ENCODE measurements at places on chromosomes 6 and 20. TPM values are rescaled to one million over a fixed set of nuclear protein-coding genes. Genes with fewer than 3 reads are reported as not detected.

The TRDN gene
- 0.24 TPM for total RNA-seq

The GRIK2 gene
- 6.2 TPM for total RNA-seq

The HDGFL1 gene
- not detected for total RNA-seq

The PPP1R16B gene
- 0.40 TPM for total RNA-seq

The CST5 gene
- total RNA-seq = 1.3 TPM

The HS3ST5 gene
- total RNA-seq = 1.1 TPM

The BPIFB1 gene
- total RNA-seq = 0.10 TPM

The MROH8 gene
- total RNA-seq = 3.9 TPM

The ALDH8A1 gene
- 11.0 TPM for total RNA-seq

The GHRH gene
- not detected for total RNA-seq

The GSTA1 gene
- 1,195 TPM for total RNA-seq

The RFX6 gene
- total RNA-seq = 6.8 TPM

The CYP39A1 gene
- 7.5 TPM for total RNA-seq

The PIM1 gene
- total RNA-seq = 71.3 TPM

The TCP11 gene
- not detected for total RNA-seq

The RSPO3 gene
- total RNA-seq = 1.9 TPM

The CLDN20 gene
- not detected for total RNA-seq

The PRR18 gene
- 0.77 TPM for total RNA-seq

The FAM83B gene
- total RNA-seq = 29.2 TPM

The NFATC2 gene
- 4.9 TPM for total RNA-seq

The SFTA2 gene
- total RNA-seq = not detected

The C4B gene
- total RNA-seq = 57.5 TPM

The ADTRP gene
- total RNA-seq = 10.0 TPM

The NR2E1 gene
- total RNA-seq = not detected

The FKBP1C gene
- total RNA-seq = not detected

The TMEM200A gene
- 28.5 TPM for total RNA-seq

The COL9A1 gene
- 1.5 TPM for total RNA-seq

The KIAA1755 gene
- 2.0 TPM for total RNA-seq

The COL19A1 gene
- total RNA-seq = 3.3 TPM

The SPATS1 gene
- not detected for total RNA-seq

The SYCP2L gene
- 1.00 TPM for total RNA-seq

The CALHM5 gene
- total RNA-seq = 1.2 TPM

The CLPSL1 gene
- total RNA-seq = not detected

The TNFRSF6B gene
- total RNA-seq = 3.3 TPM

The TRIM15 gene
- 2.6 TPM for total RNA-seq

The SULF2 gene
- 49.0 TPM for total RNA-seq

The TREM1 gene
- 0.84 TPM for total RNA-seq

The MUCL3 gene
- total RNA-seq = 0.13 TPM

The PTGIS gene
- 22.5 TPM for total RNA-seq

The FOXF2 gene
- total RNA-seq = 28.0 TPM

The PRDM1 gene
- total RNA-seq = 19.1 TPM

The WFDC2 gene
- total RNA-seq = 16.7 TPM

The COL11A2 gene
- total RNA-seq = 2.5 TPM

The PXMP4 gene
- total RNA-seq = 4.1 TPM

The SEL1L2 gene
- total RNA-seq = not detected

The MLN gene
- total RNA-seq = 2.3 TPM

The BHLHE23 gene
- total RNA-seq = not detected

The SAMD10 gene
- 1.6 TPM for total RNA-seq

The KHDRBS2 gene
- total RNA-seq = 12.4 TPM

The SGK2 gene
- 20.6 TPM for total RNA-seq

Measured in hepatocyte (in vitro differentiated cells).